ENCODE measurements at places on chromosomes 16 and 17.

DNA sequence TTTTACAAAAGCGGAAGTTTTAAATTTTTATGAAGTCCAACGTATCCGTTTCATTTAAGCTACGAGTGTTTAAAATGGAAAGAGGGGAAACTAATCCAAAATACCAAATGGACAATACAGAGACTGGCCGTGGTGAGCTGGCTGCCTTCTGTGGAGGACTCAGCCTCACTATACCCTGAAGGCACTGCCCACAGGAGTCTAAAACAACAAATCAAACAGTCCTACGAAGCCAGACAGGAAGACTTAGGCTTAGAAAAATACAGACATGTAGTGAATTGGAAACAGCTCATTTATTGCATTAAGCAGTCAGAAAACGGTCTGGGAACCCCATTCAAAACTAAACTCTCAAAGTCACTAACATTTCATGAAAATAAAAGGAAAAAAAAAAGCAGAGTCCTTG lies 75.1 kb downstream of the CYTH1 start:
- DNase-seq, result peak; percentile 51

GRCh38 chr17:17001874-17002520 lies 30.1 kb upstream of the TNFRSF13B start:
- peak; percentile 31 for DNase-seq

DNA sequence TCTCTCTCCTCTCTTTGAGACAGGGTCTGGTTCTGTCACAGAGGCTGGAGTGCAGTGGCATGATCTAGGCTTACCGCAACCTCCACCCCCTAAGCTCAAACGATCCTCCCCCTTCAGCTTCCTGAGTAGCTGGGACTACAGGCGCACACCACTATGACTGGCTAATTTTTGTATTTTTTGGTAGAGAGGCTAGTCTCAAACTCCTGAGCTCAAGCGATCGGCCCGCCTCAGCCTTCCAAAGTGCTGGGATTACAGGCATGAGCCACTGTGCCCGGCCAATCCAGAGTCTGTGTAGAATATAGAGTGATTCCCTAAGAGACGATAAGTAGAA lies 65.8 kb upstream of the RPH3AL start:
- no peak for DNase-seq

GRCh38 chr16:71296584-71297340 lies 7.6 kb upstream of the CMTR2 start:
- no peak for DNase-seq

DNA sequence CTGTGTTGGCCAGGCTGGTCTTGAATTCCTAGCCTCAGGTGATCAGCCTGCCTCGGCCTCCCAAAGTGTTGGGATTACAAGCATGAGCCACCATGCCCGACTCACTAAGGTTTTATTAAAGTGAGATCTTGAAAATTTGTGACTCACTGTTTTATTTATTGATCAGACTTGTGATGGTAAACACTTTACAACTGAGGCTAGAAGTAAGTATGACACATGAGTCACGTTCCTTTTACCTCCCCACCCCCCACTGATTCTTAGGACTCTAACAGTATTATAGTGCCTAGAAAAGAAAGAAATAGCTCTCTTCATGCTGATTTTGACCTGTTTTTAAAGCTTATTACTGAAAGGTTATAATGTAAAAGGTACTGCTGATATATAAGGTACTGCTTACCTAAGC lies 160.6 kb downstream of the TANC2 start:
- DNase-seq, result no peak

- DNase-seq, result no peak
Measured at GRCh38 chr16:24984903-24985675, 30.1 kb downstream of the ARHGAP17 start.

DNA sequence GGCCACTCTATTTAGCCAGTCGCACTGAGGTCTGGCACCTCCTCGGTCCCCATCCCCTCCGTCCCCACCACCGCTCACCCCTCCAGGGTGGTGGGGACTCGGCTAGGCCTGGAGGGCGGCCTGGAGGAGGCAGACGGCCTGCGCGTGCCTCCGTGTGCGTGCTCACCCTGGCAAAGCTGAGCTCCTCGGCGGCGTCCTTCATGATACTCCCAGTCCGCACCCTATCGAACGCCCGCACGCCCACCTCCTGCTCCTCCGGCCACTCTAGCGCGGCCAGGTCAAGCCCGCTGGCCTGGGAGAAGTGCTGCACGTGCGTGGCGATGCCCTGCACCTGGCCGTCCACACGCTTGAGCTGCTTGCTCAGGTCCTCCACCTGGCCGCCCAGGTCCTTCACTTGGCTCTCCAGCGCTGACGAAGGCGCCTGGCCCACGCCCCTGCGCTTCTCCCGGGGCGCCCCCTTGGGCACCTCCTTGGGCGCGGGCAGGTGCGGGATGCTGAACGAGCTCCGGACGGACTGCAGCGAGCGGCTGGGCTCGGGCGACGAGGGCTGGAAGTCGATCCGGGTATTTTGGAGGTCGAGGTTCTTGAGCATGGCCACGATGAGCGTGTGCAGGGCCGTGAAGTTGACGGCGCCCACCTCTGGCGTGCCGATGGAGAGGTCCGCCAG lies 644 bp downstream of the QRICH2 start:
- no peak for DNase-seq

DNA sequence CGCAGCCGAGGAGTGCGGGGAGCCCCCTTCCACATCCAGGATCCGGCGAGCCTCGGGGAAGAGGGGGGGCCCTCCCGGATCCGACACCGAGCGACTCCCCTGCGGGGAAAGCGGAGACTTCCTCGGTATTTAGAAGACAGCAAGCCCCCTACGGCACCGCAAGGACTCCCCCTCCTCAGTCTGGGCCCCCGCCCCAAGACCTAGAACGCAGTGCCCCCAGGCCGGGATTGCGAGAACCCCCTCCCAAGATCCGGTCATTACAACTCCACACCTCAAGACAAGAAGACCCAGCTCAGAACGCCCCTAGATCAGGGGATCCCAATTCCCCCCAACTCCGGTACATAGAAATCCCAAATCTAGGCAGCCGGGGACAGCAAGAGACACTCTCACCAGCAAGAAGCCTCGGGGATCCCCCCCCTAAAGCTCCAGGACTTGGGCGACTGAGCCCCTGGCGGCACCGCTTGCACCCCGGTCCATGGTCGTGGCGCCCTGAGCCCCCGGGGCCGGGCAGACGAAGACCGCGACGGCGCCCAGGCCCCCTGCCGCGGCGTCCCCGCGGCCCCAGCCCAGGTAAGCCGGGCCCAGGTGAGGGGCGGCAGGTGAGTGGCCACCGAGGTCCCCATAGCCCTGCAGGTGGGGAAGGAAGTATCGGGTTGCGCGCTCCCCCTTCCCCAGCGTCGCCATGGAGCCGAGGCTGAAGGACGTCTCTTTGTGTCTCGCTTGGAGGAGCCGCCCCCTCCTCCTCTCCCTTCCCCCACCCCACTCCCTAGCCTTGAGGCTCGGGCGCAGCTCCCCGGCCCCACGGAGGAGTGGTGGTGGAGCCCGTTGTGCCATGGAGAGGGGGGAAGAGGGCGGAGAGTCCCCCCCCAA lies 641 bp downstream of the SBK1 start:
- DNase-seq, result no peak

DNA sequence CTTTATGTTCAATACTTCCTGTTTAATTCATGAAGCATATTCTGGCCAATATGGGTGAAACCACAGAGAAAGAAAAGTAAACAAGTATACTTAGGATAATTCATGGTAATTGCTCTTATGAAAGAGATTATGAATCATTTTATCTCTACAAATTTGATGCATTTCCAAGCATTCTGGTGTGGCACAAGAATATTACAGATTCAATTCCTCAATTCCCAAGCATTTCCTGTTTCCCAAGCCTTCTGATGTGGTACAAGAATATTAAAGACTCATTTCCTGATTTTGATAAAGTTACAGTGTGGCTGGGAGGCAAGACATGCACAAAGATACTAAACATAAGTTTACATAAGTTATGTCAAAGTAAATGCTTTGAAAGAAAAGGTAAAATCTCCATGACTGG lies 126.1 kb upstream of the NUDT7 start:
- no peak for DNase-seq

- DNase-seq, result no peak
Measured at GRCh38 chr16:69481901-69482341, 57.5 kb downstream of the CYB5B start.

DNA sequence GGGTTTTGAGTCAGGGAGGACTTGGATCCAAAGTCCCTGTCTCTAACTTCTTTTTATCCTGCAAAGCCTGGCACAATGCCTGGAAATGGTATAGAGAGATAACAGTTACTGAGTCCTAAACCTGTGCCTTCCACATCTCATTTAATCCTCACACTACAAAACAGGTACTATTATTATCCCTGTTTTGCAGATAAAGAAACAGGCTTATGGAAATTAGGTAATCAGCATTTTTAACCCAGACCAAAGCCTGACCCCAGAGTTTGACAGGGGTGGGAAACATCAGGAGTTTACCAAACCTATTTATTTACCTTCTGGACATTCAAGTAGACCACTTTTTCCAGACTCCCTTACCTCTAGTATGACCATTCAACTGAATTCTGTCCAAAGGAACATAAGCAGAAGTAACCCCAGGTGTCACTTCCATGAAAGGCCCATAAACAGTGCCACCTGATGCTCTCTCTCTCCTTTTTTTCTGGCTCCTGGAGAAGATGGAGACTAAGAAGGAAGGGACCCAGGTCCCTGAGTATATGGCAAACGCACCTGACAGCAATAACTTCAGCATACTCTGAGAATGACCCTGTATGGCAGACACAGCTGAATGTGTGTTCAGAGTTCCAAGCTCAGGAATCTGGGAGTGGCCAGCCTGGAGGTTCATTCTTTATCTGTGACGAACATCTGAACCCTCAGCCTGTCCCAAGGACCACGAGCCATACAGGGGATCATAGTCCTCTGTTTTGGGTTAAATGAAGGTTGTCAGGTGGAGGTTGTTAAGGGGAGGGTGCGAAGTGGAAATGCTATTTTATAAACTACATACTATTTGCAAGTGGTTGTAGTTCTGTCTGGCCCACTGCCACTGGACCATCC lies 62.7 kb downstream of the HLF start:
- DNase-seq, result no peak

GRCh38 chr16:89922884-89923639 lies at the start of gene TUBB3:
Gene TUBB3 (plus strand): TSS chr16:89923342. CDS start chr16:89923402, 60 bp downstream.
- peak; percentile 72 for DNase-seq

DNA sequence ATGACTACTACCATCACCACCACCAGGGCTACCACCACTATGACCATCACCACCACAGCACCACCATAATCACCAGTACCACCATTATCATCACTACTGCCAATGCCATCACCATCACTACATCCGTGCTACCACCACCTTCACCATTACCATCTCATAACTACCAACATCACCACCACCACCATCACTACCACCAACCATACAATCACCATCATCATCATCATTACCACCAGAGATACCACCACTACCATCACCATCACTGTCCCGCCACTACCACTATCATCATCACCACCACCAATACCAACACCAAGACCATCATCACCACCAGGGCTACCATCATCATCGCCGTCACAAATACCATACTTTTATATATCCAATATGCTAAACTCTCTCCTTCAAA lies 369.6 kb upstream of the DYNLRB2 start:
- DNase-seq, result no peak

GRCh38 chr16:69918241-69918640 lies 32.9 kb upstream of the CLEC18A start:
- no peak for DNase-seq

DNA sequence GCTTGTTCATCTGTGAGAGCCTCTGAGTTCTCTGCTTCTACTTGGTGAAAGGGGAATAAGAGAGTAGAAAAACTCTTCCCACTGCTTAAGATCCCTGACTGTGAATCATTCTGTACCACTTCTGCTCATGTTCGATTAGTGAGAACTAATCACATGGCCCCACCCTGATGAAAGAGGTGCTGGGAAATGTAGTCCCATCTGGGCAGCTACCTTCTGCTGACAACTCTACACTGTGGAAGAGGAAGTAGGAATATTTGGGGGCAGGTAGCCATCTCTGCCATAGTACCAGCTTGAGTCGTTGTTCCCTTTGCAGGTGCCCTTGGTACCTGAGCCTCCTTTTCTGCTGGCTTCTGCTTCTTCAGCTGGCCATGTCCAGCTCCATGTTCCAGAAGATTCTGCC lies 29.9 kb downstream of the NKD1 start:
- DNase-seq, result no peak

Measured in RCC 7860 (cell line).